ENCODE measurements at places on chromosomes 1 and 21.

GRCh38 chr1:67803380-67804279, 29.6 kb downstream of the GNG12 start:
- DNase-seq: peak; percentile 48

- no peak for DNase-seq
These were observed 1120.1 kb upstream of the NCAM2 start for GRCh38 chr21:19878133-19878532.

DNA sequence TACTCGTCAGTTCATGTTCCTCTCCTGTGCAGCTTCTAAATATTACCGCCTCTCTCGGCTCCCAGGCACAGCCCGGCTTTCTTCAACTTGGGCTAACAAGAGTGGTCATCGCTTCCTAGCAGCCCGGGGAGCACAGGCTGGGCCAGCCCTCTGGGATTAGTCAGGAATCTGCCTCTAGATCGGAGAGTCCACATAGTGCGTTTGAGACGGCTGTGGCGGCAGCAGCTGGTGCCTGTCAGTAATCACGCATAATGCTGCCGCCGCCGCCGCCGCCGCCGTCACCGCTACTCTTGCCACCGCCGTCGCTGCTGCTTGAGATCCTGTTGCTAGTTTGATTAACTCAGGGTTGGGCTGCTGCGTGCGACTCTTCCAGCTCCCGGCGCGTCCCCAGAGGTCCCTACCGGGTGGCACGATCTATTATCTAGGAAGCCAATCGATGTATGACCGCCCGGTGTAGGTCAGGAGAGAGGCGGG, at the start of gene RXRG:
RXRG (minus strand) TSS at position 230 of the 474 bp plus-strand sequence. CDS start 233 bp downstream, outside the sequence.
- DNase-seq: peak; percentile 7

- DNase-seq: no peak
These were observed 72.0 kb upstream of the BACE2 start for GRCh38 chr21:41095983-41096382.

- peak; percentile 10 for DNase-seq
These were observed 27.0 kb upstream of the IGSF3 start for GRCh38 chr1:116694524-116694923.

DNA sequence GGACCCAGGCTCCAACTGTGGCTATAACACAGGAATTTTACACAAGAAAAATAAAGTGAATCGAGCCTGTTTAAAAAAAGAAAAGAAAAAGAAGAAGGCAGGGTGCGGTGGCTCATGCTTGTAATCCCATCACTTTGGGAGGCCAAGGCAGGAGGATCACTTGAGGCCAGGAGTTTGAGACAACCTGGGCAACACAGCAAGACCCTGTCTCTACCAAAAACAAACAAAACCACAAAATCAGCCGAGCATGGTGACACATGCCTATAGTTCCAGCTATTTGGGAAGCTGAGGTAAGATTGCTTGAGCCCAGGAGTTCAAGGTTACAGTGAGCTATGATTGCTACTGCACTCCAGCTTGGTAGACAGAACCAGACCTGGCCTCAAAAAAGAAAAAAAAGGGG, 17.7 kb downstream of the MTF1 start:
- DNase-seq: no peak

DNA sequence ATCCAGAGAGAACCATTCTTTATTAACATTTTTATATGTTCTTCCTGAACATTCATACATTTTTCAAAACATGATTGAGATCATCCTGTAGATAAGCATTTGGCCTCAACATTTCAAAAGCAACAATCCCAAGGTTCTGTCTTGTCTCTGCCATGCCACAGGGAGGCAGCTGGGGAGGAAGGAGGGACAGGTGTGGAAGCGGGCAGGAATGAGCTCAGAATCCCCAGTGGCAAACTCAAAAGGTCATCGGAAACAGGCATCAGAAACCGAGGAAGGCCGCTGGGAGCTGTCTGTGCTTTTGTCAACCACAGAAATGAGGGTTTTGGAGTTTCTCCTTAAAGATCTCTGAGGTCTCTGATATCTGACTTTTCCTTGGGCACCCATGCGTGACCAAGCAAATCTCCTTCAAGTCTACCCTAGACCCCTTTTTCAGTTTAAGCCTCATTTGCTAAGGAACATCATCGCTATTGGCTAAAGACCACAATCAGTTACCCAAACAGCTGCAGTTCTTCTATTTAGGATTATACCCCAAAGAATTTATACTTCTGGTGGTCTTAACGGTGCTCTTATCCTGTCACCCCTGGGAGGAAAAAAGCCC, 34.0 kb downstream of the RASSF5 start:
- no peak for DNase-seq

All from cardiac fibroblast (primary cell).